Stimulated activated CD4-positive, alpha-beta T cell treated with anti-CD3 and anti-CD28 coated beads, Interleukin-1b, Interleukin-23, amount 100 ng/mL, for 1 hour (primary cell): ENCODE measurements at places on chromosomes 1 and 21.

DNA sequence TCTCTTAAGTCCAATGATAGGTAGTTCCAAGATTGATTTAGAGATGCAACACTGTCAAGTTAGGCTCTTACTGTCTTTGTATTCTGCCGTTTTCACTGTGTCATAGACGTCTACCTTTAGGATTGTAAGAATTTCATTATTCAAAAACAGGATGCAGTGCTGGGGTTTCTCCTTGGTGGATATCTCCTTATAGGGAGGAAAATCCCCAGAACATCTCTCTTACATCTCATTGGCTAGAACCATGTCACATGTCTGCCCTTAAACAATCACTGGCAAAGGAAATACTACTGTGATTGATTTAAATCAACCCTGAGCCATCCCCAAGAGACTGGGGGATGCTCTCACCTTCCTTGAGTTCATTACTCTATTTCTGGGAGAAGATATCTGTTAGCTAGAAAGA, 10.9 kb upstream of the FUBP1 start:
- no peak for DNase-seq

DNA sequence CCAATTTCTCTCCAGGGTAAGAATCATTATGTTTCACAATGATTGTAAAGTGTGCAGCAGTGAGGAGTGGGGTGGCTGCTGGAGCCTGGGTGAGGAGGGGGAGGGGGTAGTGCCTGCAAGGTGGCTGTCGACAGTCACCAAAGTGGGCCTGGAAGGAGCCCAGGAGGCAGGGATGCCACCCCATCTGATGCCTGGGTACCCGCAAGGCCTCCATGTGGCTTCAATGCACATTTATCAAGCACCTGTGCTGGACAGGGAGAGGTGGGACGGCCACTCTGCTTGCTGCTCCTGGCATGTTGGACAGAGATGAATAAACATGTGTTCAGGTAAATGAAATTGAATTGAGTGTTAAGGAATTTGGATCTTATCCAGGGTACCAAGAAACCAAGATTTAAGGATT, 78.8 kb upstream of the DISP3 start:
- DNase-seq: no peak

DNA sequence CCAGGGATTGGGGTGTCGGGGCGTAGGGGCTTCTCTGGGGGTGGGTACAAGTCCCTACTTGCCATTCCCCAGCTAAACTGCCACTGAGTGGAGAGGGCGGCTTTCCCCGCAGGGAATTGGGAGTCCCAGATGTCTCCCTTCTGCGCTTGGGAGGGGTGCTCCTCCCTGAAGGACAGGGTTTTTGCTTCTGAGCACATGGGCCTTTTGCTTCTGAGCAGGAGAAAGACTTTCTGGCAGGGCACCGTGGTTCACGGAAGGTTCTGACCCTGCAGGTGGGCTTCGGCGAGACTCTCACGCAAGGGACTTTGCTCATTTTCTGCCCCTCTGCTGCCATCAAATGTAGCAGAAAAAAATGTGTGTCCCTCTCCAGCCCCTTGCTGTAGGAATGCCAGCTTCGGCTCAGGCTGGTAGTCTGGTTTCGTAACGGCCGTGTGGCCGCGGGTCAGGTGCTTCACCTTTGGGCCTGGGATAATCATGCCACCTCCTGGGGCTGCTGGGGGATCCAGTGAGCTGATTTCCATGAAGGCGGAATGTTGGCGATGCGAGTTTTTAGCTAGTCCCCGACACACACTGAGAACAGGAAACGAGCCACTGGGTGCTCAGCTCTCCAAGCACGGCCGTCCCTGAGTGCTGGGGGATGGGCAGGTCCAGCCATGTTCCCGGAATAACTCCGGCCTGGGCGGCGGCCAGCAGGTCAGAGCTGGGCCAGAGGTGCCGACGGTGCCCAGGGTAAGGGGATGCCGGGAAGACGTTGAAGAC, 364.0 kb downstream of the CAMTA1 start:
- no peak for DNase-seq

DNA sequence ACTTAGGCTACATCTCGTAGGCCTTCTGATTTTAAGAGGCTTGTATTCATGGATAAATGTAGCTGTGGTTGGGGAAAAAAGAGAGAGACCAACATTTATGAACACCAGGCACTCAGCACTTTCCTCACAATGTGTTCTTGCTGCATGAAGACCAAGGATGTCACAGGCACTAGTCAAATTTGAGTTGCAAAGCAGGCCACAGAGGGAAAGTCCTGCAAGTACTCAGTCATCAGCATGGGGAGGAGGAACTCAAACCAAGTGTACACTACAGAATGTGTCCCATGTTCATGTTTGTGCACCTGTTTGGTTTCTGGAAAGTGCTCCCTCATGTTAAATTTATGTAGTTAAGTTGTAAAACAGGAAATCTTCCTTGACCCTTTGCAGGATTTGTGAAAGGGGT, 8.7 kb upstream of the MAP3K7CL start:
- DNase-seq: no peak
